NCI-H526 treated with DMSO at 0.1 percent for 48 hours (cell line): ENCODE measurements at places on chromosomes 5 and 9.
A peak's percentile ranks its signal among the peaks of the same experiment; 100 is the strongest.

DNA sequence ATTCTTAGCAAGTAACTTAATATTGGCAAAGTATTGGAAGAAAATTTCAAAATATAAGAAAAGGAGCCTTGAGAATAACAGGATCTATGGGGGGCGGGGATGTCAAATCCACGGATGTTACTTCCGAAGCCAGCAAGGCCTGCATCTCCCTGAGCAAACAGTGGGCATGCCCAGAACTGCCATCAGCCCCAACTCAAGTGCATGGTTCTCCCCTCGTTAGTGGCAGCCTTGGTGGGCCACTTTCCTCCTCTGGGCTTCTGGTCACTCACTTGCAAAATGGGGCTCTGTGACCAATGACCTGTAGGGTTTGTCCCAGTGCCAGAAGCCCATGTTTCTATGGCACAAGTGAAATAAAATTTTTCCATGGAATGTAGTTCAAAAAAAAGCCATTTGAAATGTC lies 27.2 kb upstream of the MED10 start:
- DNase-seq, result no peak

DNA sequence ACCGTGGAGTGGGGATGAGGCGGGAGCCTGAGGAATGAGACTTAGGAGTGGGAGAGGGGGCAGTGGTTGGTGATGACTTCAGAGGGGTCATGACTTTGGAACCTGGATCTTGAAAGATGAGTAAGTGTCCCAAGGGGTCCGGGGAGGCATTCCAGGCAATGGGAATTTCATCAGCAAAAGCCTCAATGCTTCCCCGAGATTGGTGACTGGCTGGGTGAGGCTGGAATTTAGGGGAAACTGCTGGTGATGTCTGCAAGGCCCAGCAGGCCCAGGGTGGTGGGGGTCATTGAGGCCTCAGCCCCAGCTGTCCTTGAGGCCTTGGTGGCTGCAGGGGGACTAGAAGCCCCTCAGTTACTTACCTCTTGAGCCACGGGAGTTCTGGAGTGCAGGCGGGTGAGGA lies 7.5 kb downstream of the NDST1 start:
- no peak for DNase-seq

- peak; percentile 78 for DNase-seq
Observed at GRCh38 chr9:3732077-3733038, 206.6 kb upstream of the RFX3 start.

GRCh38 chr5:129672006-129672405 lies 75.9 kb upstream of the MINAR2 start:
- DNase-seq, result no peak
